Activated CD4-positive, alpha-beta T cell treated with anti-CD3 and anti-CD28 coated beads, Interleukin-2, amount 10 ng/mL, durations not matched to agents 24 days and 14 days (primary cell): ENCODE measurements at places on chromosomes 3 and 15.

- DNase-seq = no peak
- H3K27ac ChIP-seq = no peak overlapping the region
- H3K36me3 ChIP-seq = no peaks in the 10 kb centered on the region
Observed at GRCh38 chr3:99012051-99012450, 110.6 kb upstream of the DCBLD2 start.

- H3K36me3 ChIP-seq = no peaks in the 10 kb centered on the region
- H3K27ac ChIP-seq = no peak overlapping the region
- H3K27me3 ChIP-seq = peaks cover 26% of the 10 kb centered on the region
- H3K4me1 ChIP-seq = peaks cover 1% of the 10 kb centered on the region
Observed at GRCh38 chr15:70154718-70155347, 57.1 kb upstream of the TLE3 start.

GRCh38 chr15:38555686-38556334 lies 8.8 kb downstream of the RASGRP1 start:
- peaks cover 76% of the 10 kb centered on the region for H3K36me3 ChIP-seq
- no peaks in the 10 kb centered on the region for H3K27me3 ChIP-seq
- DNase-seq = peak; percentile 58
- peak overlapping the region; percentile 89 for H3K27ac ChIP-seq
- peaks cover 92% of the 10 kb centered on the region for H3K4me1 ChIP-seq
- peak overlapping the region; percentile 67 for H3K4me3 ChIP-seq

- H3K27ac ChIP-seq = no peak overlapping the region
- no peak for DNase-seq
- no peaks in the 10 kb centered on the region for H3K4me1 ChIP-seq
- H3K27me3 ChIP-seq = no peaks in the 10 kb centered on the region
- H3K36me3 ChIP-seq = no peaks in the 10 kb centered on the region
Observed at GRCh38 chr15:56639631-56640030, 93.7 kb downstream of the ZNF280D start.

DNA sequence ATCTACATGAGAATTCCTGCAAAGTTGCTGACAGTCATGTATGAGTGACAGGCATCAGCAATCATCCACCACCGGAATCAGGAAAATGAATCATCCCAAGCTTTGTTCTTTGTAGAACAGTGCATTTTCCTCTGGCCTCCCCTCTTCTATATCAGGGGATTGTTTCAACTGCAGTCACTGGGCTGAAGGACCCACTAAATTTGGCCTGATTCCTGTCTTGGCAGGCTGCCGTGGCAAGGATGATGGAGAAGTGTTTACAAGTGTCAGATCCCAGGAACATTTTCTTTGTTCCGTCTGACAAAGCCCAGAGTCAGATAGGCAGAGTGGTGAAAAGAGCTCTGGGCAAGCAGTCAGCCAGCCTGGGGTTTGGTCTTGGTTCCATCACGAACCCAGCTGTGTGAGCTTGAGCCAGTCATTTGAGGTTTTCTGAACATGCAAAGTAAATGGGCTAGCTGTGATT lies 175.1 kb upstream of the TSC22D2 start:
- H3K27me3 ChIP-seq = peaks cover 10% of the 10 kb centered on the region
- no peaks in the 10 kb centered on the region for H3K4me1 ChIP-seq

- H3K4me1 ChIP-seq = no peaks in the 10 kb centered on the region
- DNase-seq = no peak
- no peak overlapping the region for H3K27ac ChIP-seq
- H3K4me3 ChIP-seq = no peak overlapping the region
- no peaks in the 10 kb centered on the region for H3K27me3 ChIP-seq
Observed at GRCh38 chr3:89617706-89618105, 510.3 kb downstream of the EPHA3 start.

DNA sequence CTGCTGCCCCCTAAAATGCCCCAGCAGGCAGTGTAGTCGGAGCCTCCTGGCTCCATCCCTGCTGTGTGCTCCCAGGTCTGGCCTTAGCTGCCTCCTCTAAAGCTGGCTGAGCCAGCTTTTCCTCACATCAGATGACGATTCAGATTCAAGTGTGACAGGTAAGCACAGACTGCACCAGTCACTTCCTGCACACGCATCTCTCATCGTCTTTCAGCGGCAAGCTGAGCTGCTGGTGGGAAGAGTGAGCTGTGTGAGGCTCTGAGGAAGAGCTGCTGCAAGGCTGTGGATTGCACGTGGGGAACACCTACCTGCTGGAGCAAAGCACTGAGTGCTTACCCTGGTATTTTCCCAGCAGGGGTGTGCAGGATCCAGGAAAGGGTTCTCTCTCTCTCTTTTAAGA lies 88.4 kb upstream of the RPL32 start:
- H3K27me3 ChIP-seq = no peaks in the 10 kb centered on the region
- H3K4me1 ChIP-seq = no peaks in the 10 kb centered on the region
- H3K36me3 ChIP-seq = peaks cover 5% of the 10 kb centered on the region
- peak overlapping the region; percentile 65 for H3K27ac ChIP-seq
- no peak for DNase-seq

DNA sequence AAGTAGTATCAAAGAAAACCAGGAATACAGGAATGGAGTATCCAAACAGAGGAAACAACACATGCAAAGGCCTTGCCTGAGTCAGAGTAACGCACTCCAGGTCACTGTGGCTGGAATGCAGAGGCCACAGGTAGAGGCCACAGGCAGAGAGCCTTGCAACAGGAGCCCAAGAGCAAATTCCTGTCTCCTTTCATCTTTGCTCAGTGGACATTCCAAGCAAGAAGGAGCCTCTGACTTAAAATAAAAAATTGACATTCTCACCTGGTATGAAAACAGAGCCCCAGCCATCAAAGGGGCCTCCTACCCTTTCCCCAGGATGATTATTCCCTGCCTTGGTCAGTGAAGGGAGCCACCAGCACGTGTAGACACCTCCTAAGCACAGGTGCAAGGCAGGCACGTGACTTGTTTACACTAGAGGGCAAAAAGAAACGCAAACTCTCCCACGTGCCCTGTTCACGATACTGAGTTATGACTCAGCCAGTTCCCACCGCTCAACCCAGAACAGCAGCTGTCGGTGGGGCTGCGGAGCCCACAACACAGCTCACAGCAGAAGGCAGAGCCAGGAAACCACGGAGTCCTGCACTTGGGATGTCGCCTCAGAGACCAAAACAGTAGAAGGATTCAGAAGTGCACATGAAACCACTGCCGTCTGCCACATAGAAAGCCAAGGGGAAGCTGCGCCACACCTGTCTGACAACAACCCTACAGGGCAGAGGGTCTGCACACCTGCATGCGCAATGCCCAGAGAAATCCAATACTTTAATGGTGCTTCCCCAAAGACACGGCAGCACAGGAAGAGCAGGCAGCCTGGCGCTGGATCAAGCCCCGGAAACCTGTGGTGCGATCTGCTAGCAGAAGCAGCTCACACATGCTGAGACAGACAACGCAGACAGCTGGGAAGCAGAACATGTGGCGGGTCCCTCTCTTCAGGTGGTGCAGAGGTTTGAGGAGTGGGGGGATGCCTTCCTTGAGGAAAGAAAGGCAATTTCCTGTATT lies 52.1 kb downstream of the ITGB5 start:
- no peak overlapping the region for H3K27ac ChIP-seq
- peaks cover 9% of the 10 kb centered on the region for H3K4me1 ChIP-seq
- H3K4me3 ChIP-seq = peak overlapping the region; percentile 69
- peaks cover 48% of the 10 kb centered on the region for H3K27me3 ChIP-seq

DNA sequence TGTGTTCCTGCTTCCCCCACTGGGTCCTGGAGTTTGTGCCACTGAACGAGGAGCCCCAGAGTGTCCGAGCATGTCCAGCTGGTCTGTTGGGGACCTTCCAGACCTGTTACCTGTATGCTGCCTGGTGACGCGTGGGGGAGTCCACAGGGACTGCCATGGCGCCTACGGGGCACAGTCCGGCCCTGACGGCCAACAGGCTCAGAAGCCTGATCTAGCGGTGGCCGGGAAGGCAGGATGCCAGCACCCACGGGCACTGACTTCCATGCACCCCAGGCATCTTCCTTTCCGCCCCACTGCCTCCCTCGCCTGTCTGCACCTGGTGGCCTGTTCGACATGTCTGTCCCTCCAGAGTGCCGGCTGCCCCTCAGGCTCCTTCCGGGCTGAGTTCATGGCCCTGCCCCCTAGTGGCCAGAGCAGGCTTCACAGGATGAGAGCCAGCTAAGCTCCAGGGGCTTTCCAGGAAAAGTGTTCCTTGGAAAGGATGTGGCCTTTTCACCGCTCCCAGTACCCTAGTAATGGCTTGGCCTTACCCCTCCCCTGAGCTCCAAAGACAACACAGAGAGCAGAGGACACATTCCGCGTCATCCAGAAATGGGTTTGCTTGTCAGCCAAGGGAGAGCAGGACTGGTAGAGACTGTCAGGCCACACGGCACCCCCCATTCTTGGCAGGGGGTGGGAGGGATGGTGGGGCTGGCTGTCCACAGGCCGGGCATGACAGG lies 35.7 kb downstream of the NGRN start:
- no peak overlapping the region for H3K4me3 ChIP-seq
- peaks cover 33% of the 10 kb centered on the region for H3K4me1 ChIP-seq
- no peak overlapping the region for H3K27ac ChIP-seq
- DNase-seq = peak; percentile 89
- peaks cover 3% of the 10 kb centered on the region for H3K27me3 ChIP-seq
- no peaks in the 10 kb centered on the region for H3K36me3 ChIP-seq

- DNase-seq = peak; percentile 79
- no peak overlapping the region for H3K4me3 ChIP-seq
- H3K27ac ChIP-seq = no peak overlapping the region
- H3K4me1 ChIP-seq = peaks cover 4% of the 10 kb centered on the region
- H3K36me3 ChIP-seq = peaks cover 60% of the 10 kb centered on the region
Observed at GRCh38 chr3:51637941-51638471, 33.0 kb upstream of the TEX264 start.

GRCh38 chr3:46095307-46095706 lies 68.0 kb upstream of the XCR1 start:
- peaks cover 72% of the 10 kb centered on the region for H3K4me1 ChIP-seq
- peaks cover 5% of the 10 kb centered on the region for H3K27me3 ChIP-seq
- no peak for DNase-seq

- H3K27me3 ChIP-seq = no peaks in the 10 kb centered on the region
- no peak for DNase-seq
- H3K27ac ChIP-seq = no peak overlapping the region
- no peak overlapping the region for H3K4me3 ChIP-seq
- H3K4me1 ChIP-seq = no peaks in the 10 kb centered on the region
Observed at GRCh38 chr3:81650187-81650586, 111.3 kb downstream of the GBE1 start.

GRCh38 chr3:46913644-46914043 lies 36.1 kb downstream of the PTH1R start:
- peaks cover 23% of the 10 kb centered on the region for H3K4me1 ChIP-seq
- no peak overlapping the region for H3K4me3 ChIP-seq
- H3K36me3 ChIP-seq = peaks cover 23% of the 10 kb centered on the region
- DNase-seq = no peak

- H3K27me3 ChIP-seq = peaks cover 5% of the 10 kb centered on the region
- H3K27ac ChIP-seq = no peak overlapping the region
- H3K4me3 ChIP-seq = no peak overlapping the region
- no peaks in the 10 kb centered on the region for H3K4me1 ChIP-seq
- H3K36me3 ChIP-seq = no peaks in the 10 kb centered on the region
Observed at GRCh38 chr3:14019459-14019858, 105.2 kb downstream of the CHCHD4 start.
